ENCODE measurements at places on chromosomes 16 and 17.

DNA sequence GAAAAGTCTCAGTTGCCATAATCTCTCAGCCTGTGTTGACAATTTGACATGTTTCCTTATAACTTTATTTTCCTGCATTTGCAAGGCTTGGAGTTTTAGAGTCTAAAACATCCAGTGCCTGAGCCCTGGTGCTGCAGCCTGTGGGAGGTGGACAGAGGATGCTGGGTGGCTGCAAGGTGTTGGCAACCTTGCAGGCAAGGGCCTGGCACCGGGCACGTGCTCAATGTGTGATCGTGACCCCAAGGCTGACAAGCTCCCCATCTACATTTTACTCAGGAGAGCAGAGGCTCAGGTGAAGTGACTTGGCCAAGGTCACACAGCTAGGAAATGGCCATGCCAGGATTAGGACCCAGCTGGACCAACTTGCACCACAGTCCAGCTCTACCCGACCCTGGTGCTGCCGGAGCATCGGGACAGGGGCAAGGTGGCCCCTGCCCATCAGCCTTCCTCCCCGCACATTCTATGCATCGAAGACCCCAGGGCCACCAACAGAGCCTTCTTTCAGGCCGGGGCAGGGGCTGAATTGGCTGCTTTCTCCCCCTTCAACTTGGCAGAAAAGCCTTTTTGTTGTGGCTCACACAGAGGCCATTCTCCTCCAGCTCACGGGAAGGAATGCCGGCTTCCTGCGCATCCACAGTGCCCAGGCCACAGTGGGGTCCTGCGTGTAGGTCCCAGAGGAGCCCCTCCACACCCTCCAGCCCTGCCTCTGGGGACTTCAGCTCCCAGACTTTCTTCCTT is 23.1 kb downstream of the MMP15 start:
- DNase-seq: no peak

DNA sequence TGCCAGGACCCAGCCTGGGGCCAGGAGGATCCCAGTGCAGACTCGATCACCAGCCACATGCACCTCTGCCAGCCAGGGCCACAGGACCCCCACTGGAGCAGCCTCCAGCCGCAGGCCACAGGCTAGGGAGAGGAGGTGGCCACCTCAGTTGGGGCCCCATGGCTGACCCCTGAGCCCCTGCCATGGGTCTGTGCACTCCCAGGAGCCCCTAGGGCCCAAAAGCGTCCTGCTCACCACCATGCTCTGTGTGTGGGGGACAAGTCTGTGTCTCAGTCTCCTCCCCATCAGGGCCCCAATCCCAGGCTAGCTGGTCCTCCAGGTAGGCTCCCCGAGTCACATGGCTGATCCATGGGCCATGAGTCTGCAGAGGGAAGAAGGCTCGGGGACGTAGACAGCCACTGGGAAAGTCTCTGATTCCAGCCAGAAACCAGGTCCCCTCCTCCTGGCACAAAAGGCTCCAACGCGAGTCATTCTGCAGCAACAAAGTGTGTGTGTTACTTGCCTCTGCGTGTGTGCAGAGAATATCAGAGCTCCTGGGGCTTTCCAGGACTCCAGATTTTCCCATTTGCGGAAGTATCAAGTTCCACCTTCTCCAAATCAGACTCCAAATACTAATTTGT is 6.1 kb upstream of the PRSS8 start:
- DNase-seq: no peak

- no peak for DNase-seq
Measured at GRCh38 chr16:79644971-79645667, 44.6 kb upstream of the MAF start.

GRCh38 chr17:37710344-37710886 is 34.4 kb downstream of the HNF1B start:
- no peak for DNase-seq

- DNase-seq: no peak
Measured at GRCh38 chr17:65102788-65103187, 34.4 kb upstream of the RGS9 start.
